Cerebellar cortex (tissue), 1 donor: ENCODE measurements at places on chromosomes 4 and X.

- peak; percentile 55 for DNase-seq
Observed at GRCh38 chrX:102712216-102712966, at the start of gene GPRASP2. GPRASP2 (plus strand) TSS chrX:102712448; CDS start chrX:102714870, 2,422 bp downstream.

DNA sequence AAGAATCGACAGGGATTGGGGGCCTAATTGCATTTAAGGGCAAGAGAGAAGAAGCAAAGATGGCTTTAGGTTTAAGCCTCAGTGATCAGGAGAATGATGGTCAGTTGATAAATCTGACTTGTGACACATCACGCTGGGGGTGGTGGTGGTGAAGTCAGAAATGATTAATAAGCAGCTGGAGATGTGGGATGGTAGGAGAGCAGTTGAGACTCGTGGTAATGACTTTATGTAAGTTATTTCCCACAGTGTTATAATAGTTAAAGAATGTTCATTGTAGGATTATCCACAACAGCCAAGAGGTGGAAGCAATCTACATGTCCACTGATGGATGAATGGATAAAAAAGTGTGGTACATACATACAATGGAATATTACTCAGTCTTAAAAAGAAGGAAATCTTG is 178.9 kb upstream of the GPC4 start:
- DNase-seq = no peak

DNA sequence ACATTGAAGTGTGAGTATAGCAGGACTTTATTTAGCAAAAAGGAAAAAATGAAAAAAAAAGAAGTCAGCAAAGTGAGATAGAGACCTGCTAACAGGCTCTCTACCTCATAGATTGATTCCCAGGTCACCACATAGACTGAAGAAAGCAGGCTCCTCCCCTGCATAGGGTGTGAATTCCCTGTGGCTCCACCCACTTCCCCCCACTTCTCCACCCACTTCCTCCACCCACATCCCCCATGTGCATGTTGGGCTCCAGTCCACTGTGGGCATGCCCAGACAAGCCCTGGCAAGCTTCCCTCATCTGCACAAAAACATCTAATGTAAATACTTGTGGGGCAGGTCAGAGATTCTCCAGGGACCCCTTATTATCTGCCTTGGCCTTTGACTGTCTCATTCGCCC is 97.8 kb downstream of the TMEM47 start:
- DNase-seq = no peak

- no peak for DNase-seq
Observed at GRCh38 chr4:189656641-189657040, 284.0 kb upstream of the FRG1 start.

DNA sequence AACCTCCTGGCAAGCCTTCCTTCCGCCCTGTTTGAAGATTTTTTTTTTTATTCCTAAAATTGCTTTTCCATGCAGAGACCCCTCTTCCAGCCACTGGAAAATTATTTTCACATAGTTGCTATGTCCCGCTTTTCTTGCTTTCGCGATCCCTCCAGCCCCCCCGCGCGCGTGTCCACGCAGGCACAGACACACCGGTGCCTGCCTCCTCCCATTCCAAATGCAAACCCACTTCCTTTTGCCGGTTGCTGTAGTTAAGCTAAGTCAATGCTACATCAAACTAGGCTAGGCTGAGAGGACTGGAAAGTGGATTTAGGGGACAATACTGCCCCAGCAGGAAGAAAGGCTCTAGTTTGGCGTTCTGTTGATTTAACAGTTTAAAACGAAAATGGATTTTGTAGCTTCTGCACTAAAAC is 111.0 kb downstream of the DHX15 start:
- DNase-seq = peak; percentile 82

GRCh38 chr4:20043991-20044390 is 207.7 kb upstream of the SLIT2 start:
- no peak for DNase-seq

DNA sequence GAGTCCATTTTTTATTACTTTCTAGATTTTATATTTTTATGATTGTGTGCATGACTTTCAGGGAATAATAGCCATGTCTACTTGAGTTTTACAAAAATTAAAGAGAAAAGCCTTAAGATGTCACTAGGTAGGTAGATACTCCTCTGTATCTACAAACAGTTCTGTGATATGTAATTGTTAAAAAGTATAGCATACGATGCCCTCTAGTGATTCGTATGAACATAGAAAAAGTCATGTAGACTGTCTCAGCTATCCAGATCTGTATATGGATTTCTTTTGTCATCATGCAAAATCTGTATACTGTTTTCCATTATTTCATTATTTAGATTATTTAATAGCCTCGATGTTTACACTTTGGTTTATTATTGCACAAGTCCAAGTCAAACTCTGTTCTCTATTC is 856.6 kb downstream of the CENPC start:
- DNase-seq = peak; percentile 16

DNA sequence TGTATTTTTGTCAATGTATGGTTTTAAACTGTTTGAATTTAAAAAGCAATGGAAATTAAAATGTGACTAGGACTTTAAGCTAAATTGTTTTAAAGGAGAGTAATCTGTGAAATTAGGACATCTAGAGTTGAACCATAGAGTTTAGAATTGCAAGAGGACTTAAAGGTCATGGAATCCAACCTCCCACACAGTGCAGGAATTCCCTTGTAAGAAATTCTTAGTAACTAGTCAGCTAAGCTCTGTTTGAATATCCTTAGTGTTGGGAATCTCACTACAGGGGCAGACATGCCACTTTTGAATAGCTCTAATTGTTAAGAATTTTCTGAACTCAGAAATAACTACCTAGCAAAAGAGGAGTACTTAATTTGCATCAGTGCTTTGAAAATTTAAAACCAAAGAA is 292.9 kb downstream of the IL1RAPL1 start:
- no peak for DNase-seq

DNA sequence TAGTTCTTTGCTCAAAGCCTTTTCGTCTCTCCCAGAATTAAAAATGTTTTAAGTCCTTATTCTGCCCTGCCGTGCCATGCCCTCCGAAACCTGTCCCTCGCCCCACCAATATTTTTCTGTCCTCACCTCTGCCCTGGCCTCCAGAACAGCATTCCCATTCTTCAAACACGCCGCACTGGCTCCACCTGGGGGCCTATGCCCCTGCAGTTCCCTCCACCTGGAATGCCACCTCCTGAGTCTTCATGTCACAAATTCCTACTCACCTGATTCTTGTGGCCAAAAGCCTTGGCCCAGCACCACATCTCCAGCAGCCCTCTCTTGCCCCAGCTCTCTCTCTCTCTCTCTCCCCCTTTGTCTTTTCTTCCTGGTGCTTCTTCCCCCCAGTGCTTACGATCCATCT is 91.6 kb downstream of the APBB2 start:
- no peak for DNase-seq

DNA sequence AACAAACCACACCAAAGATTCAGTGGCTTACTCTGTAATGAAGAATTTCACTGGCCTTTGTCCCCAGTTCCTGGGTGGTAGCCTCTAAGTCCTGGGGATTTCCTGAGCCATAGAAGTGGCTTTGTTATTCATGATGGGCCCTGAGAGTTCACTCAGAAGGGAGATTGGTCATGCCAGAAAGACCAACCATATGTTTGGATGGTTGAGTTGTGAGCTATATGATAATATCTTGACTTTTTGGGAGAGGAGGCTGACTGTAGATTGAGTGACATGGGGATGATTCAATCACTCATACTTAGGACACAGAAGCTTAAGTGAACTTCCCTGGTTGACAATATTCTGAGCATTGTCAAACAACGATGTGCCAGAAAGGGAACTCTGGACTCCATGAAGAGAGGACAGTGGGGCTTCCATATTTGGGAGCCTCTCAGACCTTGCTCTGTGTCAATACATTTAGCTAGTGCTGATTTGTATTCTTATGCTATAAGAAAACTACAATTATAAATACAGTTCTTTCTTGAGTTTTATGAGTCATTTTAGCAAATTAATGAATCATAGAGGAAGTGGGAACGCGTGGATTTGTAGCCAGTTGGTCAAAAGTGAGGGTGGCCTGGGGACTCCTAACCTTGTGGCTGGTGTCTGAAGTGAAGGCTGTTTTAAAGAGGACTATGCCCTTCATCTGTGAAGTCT is 392.0 kb downstream of the GBA3 start:
- DNase-seq = no peak

DNA sequence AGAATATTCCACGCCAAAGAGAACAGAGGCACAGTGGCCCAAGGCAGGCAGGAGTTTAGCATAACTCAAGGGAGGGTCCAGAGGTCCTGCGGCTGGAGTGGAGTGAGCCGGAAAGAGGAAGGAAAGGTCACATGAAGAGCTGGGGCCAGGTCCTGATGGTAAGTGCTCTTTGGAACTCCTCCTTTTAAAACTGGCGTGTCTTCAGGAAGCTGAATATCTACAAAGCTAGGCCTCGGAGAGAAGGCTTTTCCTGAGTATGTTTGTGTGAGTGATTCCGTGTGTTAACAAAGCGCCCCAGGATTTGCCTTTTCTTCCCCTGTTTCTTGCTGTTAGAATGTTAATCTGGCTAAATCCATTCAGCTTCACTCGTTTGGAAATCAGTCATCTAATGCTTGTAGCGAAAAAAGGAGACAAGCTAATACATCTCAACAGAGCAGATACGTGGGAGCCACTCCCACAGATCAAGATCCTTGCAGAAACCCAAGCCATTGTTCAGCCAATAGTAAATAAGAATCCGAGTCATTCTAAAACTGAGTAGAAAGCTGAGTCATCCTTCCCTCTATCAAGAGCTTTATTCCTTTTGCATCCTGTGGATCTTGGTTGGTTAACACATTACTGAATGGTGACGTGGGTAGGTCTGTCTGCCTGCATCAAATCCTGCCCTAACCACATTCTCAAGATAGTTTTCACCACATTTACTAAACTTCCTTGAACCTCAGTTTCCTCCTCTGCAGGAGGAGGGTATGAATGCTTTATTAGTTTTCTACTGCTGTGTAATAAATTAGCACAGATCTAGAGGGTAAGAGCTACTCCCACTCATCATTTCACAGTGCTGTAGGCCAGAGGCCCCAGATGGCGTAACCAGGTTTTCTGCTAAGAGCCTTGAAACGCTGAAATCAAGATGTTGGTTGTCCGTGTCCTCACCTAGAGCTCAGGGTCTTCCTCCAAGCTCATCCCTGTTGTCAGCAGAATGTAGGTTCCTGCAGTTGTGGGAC is 43.2 kb upstream of the RBM47 start:
- peak; percentile 81 for DNase-seq

GRCh38 chrX:145751943-145752342 is 65.7 kb upstream of the SLITRK2 start:
- no peak for DNase-seq

- no peak for DNase-seq
Observed at GRCh38 chrX:18151649-18152048, 69.0 kb downstream of the BEND2 start.

GRCh38 chr4:53116954-53117353 is 248.9 kb downstream of the SCFD2 start:
- no peak for DNase-seq

DNA sequence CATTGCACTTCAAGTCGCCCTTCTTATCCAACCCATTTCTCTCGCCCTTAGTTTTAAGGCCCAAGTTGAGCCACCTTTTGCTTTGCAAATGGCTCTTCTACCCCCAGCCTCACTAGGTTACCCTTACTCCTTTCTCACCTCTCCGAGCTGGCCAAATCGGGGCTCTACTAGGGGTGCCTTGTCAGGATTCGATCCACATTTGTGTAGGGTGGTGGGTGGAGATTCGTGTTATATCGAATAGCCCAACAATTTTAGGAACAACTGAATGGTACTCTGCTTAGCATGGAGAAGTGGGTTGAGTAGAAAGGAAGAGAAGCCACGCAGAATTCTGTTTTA is 3.5 kb downstream of the SLIT2 start:
- no peak for DNase-seq
